ENCODE measurements at places on chromosomes 5 and 9. TPM values are rescaled to one million over a fixed set of nuclear protein-coding genes. Genes with fewer than 3 reads are reported as not detected.

Gene CDC26
- 32.8 TPM for total RNA-seq

Gene ASPN
- 18.4 TPM for total RNA-seq

Gene PHYKPL
- total RNA-seq, result 102 TPM

Gene PCDHA9
- total RNA-seq, result not detected

Gene PCDHA11
- 0.34 TPM for total RNA-seq

Gene ROPN1L
- total RNA-seq, result 1.1 TPM

Gene GALNT10
- total RNA-seq, result 19.7 TPM

Gene MSX2
- 0.66 TPM for total RNA-seq

Gene OR1J2
- total RNA-seq, result not detected

Gene SPATA31E1
- total RNA-seq, result not detected

Gene RAI14
- 8.6 TPM for total RNA-seq

Gene CNTNAP3B
- 67.8 TPM for total RNA-seq

Gene UCK1
- total RNA-seq, result 40.1 TPM

Gene SPAG8
- 1.5 TPM for total RNA-seq

Gene KCNN2
- total RNA-seq, result not detected

Gene KCNMB1
- total RNA-seq, result 1.0 TPM

All from subcutaneous adipose tissue (tissue), 4 donors.